ENCODE measurements at places on chromosomes 7 and 10.

DNA sequence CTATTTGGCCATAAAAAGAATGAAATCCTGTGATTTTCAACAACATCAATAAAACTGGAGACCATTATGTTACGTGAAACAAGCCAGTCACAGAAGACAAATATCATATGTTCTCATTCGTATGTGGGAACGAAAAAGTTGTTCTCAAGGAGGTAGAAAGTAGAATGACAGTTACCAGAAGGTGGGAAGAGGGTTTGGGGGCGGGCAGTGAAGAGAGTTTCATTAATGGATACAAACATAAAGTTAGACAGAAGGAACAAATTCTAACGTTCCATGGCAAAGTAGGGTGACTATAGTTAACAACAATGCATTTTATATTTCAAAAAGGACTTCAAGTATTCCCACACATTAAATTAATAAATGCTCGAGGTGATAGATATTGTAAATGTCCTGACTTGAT is 97.4 kb downstream of the ZPBP start:
- no peak for DNase-seq

DNA sequence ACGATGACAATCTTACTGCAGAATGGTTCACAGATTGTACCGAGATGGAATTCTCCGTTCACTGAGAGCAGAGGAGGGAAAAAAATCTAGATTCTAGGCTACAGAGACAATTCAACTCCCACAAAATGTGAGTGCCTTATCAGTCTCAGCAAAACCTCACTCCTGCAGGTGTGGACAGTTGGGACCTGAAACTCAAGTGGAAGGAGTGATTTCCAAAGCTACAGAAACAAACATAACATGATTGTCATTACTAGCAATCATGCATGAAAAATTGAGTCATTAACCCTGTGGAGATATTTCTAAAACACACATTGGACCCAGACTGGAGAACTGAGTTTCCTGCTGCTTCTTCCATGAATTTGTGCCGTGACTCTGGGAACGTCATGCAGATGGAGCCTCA is 70.3 kb downstream of the CALML3 start:
- no peak for DNase-seq

- no peak for DNase-seq
Measured at GRCh38 chr10:96465599-96465998, 48.1 kb downstream of the TLL2 start.

- DNase-seq: no peak
Measured at GRCh38 chr7:156669035-156669828, 28.7 kb downstream of the RNF32 start.

GRCh38 chr10:72455889-72456595 is 101.3 kb upstream of the DNAJB12 start:
- no peak for DNase-seq

- DNase-seq: no peak
Measured at GRCh38 chr7:39285256-39285655, 280.9 kb upstream of the YAE1 start.

DNA sequence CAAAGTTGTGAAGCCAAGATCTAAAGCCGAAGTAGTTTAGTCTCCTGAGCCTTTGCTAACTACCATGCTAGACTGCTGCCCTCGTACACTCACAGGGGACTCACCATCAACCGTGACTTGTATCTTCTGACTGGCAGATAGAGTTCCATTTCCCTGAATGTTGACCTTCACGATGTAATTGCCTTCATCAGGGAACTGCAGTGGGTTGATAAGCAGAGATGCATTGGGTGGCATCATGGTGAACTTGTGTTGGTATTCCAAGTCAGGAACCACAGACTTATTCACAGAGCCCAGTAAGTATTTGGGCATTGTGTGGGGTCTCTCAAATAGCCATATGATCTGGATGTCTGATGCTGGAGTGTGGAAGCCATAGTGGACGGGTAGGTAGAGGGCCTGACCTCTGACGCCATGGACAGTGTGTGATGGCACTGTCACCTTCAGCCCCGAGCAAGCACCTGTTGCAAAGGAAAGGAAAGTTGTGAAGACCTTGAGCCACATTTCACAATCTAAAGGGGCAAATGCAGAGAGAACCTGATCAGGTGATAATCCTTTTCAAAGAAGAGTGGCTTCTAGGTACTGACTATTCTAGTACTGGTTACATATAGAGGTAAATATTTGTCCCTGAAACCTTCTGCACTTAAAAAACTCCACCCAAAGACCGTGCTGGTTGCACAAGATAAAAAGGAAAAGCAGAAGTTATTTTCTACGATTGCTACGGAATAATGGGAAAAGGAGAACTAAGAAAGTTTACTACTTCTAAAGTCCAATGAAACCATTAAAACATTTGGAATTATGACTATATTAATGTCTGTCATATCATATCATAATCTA is 7.1 kb downstream of the HEPACAM2 start:
- no peak for DNase-seq

GRCh38 chr10:26269754-26270153 is 53.2 kb downstream of the GAD2 start:
- no peak for DNase-seq

GRCh38 chr10:106107706-106108105 is 1056.8 kb downstream of the SORCS1 start:
- no peak for DNase-seq

GRCh38 chr10:103125323-103126267 is 67.5 kb downstream of the NT5C2 start:
- DNase-seq: no peak

GRCh38 chr10:51246156-51246555 is 171.9 kb downstream of the PRKG1 start:
- no peak for DNase-seq

DNA sequence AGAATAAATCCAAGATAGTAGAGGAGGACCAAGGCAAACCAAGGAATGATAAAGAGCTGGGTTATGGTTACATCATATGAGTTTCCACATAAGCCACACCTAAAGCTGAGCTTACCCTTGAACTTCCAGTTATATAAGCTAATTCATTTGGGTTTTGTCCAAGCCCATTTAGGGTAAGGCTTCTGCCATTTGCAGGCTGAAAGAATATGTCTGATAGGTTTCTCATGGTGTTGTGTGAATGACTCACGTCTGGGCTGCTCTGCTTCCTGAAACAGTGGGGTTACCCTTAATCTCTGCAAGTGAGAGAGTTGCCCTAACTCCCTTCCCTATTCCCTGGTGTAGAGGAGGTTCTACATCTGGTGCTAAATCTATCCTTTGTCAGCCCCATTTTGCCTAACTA is 60.8 kb downstream of the PTTG1IP2 start:
- no peak for DNase-seq

DNA sequence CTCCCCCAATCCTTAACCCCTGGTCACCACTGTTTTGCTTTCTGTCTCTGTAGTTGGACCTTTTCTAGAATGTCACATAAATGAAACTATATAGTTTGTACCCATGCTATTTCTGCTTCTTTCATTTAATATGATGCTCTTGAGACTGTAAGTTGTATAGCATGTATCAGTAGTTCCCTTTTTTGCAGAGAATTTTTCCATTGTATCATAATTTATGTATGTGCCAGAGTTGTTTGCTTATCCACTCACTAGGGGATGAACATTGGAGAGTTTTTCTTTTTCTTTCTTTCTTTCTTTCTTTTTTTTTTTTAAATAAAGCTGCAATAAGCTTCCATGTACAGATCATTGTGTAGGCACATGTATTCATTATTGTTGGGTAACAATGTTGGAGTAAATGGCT is 544.8 kb downstream of the CNTNAP2 start:
- DNase-seq: no peak

GRCh38 chr7:2209146-2209960 is 23.4 kb downstream of the MAD1L1 start:
- no peak for DNase-seq

- no peak for DNase-seq
Measured at GRCh38 chr10:133299224-133299623, 9.4 kb downstream of the TUBGCP2 start.

- no peak for DNase-seq
Measured at GRCh38 chr10:101772017-101772894, 3.7 kb downstream of the FGF8 start.

GRCh38 chr7:131124867-131125266 is 202.8 kb upstream of the MKLN1 start:
- no peak for DNase-seq

GRCh38 chr7:1758028-1758858 is 88.2 kb downstream of the ELFN1 start:
- DNase-seq: no peak

DNA sequence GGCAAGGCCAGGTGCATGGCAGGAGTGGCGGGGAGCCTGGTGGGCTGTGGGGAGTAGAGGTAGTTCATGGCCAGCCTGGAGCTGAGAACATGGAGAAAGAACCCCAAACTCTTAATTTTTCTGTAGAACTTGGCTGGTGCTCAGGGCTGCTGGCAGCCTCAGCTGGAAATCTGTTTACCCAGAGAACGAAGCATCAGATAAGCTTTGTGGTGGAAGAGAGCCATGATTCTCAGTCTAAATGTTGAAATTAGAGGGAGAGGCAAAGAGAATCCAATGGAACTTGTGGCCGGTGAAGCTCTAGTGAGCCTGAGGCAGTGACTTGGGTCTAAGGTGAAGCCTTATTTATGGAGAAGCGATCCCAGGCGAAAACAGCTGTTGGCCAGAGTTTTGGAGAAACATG is 126.4 kb downstream of the CCDC3 start:
- DNase-seq: no peak

DNA sequence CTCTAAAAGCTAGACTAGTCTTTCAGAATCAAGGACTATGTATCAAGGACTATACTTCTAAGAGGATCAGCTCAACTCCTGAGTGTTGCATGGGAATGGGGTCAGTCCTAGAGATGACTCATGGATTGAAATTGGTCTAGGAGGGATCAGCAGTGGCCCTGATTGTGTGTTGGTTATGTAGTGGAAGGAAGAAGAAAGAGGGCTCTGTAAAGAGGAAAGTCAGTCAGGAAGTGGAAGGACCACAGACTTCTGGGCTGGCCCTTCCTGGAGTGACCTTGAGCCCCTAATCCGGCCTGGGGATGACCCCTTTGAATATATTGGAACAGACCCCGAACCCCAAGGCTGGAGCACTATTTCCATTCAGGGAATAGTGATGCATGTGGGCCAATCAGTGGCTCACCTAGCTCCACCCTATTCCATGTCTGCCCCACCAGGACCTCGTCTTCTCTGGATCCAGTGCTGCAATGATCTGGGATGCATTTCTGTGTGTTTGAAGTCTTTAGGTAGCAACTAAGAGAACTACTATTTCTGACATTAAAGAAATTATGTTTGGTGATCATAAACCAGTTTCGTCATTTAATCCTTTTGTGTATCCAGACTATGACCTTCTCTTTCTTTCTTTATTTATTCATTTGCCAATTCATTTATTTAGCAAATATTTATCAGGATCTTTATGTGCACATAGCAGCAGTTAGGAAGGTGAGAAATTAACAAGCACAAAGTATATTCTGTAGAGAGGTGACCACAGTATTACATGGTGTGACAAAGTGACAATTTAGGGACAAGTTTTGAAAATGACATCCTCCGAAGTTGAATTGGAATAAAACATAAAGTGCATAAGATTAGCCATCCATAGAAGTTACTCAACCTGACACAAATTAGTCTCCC is 48.6 kb upstream of the KIF5B start:
- DNase-seq: no peak

DNA sequence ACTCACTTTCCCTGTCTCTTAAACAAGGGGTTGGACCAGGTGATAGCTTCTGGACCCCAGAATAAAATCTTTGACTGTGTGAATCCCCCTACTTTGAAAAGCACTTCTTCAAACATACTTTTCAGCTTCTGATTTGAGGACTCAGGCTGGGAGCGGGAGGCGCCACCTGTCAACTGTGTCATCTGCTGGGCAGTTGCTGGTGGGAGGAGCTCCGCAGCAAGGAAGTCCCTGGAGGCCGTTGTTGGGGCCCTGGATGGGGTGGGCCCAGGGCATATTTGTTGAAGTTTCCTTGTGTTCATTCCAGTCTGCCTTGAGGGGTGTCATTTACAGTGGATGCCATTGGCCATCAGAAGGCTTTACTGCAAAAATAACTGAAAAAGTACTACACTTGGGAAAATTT is 197.7 kb downstream of the CCDC3 start:
- DNase-seq: no peak

DNA sequence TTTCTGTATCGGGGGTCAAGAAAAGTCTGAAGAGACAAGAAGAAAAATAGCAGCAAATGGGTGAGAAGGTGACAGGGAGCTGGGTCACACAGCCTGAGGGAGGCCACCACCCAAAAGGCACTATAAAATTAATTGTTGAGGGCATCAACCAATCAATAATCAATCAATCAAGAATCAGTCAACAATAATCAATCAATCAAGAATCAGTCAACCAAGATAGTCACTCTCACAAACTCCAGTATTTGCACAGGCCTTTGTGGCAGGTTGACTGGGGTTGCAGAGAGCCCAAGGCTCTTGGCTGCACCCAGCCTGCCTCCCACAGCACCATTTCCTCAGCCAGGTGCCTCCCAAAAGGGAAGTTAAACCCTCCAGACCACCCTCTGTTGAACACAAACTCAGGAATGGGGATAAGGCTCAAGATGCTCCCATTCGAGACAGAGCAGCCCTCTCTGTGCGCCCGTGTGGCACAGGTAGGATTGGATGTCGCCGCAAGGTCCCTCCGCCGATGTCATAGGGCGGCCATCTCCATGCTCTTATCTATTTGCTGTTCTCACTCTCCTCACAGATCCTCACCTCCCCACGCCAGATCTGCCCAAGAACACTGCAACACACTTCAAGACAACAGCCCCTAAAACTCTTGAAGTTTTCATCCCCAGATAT is 64.0 kb downstream of the TNS3 start:
- DNase-seq: no peak

DNA sequence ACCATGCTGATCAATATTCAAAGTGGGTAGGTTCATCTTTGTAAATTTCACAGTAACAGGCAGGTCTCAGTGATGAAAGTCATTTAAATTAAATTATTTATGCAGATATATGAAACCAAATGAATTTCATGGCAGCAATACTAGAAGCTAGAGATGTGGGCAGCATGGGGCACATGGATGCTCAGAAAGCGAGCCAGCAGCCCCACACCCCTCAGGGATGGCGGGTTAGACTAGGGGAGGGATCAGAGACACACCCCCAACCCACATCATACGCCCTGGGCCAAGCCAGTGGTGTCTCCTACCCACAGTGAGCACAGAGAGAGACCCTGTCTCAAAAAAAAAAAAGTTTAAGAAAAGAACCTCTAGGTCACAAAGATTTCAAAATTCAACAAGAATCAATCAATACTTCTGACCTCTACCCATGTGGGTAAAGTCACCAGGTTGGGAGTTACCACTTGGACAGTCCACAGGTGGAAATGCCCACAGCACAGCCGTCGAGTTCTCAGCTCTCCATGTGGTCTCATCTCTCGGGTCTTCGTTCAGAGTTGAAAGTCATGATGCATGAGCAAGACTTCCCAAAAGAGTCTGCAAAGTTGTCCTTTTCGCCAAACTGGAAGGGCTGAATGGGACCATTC is 79.3 kb upstream of the PPP2R2D start:
- DNase-seq: no peak

DNA sequence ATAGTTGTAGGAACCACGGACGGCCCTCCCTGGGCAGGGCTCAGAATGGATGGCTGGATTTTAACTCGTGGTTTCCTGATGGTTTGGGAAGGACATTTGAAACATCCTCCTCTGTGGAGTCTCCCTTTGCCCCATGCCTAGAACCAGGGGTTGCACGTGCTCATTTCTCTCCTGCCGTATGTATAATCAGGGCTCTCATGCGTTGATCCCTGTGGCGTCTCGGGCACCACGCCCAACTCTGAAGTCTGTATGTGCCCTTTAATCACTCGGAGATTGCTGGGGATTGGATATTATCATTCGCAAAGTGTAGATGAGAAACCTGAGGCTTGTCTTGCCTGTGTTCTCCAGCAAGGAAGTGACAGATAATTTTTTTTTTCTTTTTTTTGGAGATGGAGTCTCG is 257.1 kb downstream of the CAMK1D start:
- no peak for DNase-seq
